ENCODE measurements at places on chromosomes 16 and 17.

DNA sequence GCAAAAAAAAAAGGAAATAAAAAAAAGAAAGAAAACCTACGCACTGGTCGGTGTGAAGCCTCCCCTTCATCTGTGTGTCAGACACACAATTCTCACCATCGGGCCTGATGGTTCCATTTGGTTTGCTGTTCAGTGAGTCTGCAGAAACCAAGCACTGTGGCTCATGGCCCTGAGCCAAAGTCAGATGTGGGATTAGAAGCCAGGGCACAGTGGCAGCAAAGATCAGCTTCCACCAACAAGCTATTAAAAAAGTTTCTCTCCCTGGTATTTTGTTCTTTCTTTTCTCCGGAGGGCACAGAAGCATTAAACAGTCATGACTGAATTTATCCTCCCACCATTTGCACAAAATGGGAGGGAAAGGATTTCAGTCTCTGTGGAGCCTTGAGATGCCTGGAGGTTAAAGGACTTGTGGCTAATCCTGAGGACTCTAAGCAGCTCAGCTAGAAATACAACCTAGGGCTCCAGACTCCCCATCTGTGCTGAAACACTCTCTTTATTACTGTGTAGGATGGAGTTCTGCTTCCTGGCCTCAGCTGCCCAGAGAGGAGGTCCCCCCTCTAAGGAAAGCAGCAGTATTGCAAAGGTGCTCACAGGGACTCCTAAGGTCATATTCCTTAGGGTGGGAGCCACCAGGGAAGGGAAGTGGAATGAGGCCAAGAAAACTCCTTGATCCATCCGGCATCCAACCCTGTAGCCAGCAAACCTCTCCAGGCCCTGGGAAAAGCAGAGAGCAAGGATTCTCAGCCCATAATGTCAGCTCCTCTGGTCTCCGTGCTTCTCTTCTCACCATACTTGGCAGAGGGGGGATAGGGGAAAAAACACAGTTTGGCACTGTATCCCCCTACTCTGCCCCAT is 28.2 kb downstream of the SLC39A11 start:
- DNase-seq = no peak

DNA sequence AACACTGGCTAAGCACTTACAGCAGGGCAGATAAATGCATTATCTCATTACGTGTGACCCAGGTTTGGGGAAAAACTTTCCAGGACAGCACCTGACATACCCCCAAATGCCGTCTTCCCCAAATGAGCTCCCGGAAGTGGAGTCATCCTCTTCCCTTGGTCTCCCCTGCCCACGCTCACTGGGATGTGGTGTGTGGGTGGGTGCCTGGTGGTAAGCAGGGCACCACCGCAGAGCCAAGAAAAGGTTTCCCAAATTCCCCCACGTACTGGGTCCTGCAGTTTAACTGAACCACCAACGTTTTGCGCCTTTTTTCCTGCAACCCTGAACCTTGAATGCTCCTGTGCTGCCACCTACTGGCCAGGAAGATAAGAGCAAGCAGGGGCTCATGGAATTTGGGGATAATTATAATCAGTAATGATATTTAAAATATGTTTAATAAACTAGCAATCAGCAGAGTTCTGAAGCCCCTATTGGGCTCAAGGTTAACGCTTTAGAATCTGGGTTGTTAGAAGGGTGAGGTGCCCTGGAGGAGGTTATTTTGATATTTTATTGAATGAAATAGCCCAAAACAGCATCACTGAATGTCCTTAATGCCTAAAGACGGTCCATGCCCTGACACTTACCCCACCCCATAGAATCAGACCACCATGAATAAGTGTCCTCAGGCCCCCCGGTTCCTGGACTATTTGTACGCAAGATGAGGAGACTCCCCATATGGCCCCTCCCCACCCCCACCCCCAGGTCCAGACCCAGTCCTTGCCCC is 8.0 kb downstream of the SPPL2C start:
- DNase-seq = peak; percentile 15

GRCh38 chr16:46573008-46573833 is 48.0 kb downstream of the SHCBP1 start:
- DNase-seq = no peak

DNA sequence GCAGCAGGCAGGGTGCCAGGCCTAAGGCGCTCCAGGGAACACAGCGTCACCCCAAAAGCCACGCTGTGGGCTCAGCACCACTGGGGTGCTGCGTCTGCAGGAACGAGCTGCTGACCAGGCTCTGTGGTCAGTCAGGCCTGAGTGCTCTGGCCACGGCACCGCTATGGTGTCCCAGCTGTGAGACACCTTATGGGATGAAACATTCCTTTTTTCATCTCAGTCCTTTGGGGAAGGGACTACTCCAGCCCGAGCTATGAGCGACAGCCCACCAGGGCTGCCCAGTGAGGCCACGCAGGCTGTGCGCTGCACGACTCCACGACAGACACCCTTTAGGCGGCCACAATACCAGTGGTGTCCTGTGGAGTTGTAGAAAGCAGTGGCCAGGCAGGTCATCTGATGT is 11.1 kb downstream of the MGAT5B start:
- DNase-seq = no peak

DNA sequence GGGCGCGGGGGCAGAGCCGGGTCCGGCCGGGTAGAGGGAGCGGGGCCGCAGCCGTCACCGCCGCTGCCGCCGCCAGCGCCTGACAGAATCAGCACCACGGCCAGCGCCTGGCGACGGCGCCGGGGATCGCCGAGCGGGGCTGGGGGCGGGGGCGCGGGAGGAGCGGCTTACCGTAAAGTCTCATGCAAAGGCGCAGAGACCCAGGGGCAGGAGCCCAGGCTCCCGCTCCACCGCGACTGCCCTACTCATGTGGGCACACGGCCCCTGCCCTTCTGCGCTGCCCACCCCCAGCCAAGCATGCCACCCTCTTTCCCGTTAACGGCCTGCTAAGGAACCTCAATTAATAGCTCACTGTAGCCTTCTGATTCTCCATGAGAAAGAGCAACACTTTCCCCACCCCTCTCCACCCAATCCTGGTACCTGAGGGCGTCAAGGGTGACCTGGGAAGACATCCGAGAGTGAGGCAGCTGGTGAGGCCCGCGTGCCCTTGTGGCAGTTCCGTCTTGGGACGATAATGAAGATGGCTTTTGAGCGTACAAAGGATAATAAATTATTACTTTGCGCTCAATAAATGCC is at the start of gene SEZ6:
Gene SEZ6 (minus strand): TSS at position 98 of the 576 bp plus-strand sequence. CDS start 164 bp downstream, outside the sequence.
- DNase-seq = peak; percentile 31

DNA sequence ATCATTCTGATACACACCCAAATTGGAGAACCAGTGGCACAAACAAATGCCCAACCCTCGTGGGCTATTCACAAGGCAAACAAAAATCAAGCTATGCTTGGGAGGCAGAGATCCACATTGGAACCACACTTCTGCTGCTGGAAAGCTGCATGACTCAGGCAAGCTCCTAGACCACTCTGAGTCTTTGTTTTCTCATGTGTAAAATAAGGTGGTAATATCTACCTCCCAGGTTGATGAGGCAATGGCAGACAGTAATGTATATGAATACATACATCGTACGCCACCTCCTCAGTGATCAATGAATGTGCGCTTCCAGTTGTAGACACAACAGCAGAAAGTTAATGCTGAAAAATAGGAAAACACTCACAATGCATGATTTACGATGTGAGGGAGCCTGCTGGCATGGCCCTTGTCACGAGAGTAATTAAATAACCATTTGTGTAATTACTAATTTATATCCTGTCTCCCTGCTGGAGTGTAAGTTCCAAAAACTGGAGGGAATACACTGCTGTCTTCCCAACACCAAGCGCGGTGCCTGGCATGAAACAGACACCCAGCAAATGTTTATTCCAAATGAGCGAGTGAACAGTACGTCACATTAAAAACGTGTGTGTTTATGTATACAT is 69.9 kb upstream of the HSBP1 start:
- DNase-seq = no peak

GRCh38 chr17:81095383-81095762 is 60.4 kb downstream of the BAIAP2 start:
- DNase-seq = peak; percentile 19

- DNase-seq = no peak
Measured at GRCh38 chr16:66344533-66345145, 21.9 kb upstream of the CDH5 start.

All from stimulated activated CD8-positive, alpha-beta memory T cell treated with anti-CD3 and anti-CD28 coated beads, Interleukin-12 subunit alpha, Interleukin-12 subunit beta, amount 100 ng/mL, for 4 hours (primary cell).